ENCODE measurements at places on chromosomes 1 and 21.

GRCh38 chr1:93814059-93814794 lies 64.8 kb downstream of the DNTTIP2 start:
- DNase-seq: peak; percentile 75

- DNase-seq: no peak
These were observed 382.9 kb upstream of the B3GALT2 start for GRCh38 chr1:193569096-193569982.

DNA sequence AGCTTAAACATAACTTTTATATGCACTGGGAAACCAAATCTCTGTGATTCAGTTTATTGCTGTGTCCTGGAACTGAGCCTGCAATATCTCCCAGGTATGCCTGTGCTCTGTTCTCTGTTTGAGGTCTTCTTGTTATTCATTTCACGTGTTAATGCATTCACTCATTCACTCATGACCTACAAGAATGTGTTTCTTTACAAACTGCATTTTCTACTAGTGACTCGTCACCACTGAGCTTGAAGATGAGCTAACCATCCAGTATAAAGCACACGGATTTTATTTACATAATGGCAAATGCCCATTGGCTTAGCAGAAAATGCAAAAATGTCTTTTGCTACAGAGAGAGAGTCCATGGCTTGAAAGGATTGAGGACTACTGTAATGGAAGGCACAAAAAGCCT lies 75.0 kb upstream of the DUSP10 start:
- no peak for DNase-seq

- no peak for DNase-seq
These were observed 3.8 kb downstream of the TMEM54 start for GRCh38 chr1:32897082-32898049.

GRCh38 chr21:42056468-42056867 lies 14.6 kb upstream of the UMODL1 start:
- DNase-seq: no peak

GRCh38 chr1:225578251-225578977 lies 74.5 kb downstream of the ENAH start:
- no peak for DNase-seq

DNA sequence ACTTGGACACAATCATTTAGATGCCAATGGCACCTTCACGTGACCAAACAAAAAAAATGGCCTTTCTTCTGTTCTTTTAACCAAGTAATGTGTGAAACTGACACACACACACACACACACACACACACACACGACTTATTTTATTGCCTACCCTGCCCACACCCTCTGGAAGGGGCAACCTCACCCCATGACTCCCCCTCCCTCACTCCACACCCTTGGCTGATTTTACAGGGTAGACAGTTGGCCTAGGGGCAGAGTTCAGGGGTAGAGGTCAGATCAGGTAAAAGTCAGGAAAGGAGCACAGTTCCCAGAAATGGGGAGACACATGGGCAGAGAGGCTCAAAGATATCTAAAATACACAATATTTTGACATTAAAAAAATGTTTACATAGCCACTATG lies 144.8 kb upstream of the GJB5 start:
- no peak for DNase-seq

DNA sequence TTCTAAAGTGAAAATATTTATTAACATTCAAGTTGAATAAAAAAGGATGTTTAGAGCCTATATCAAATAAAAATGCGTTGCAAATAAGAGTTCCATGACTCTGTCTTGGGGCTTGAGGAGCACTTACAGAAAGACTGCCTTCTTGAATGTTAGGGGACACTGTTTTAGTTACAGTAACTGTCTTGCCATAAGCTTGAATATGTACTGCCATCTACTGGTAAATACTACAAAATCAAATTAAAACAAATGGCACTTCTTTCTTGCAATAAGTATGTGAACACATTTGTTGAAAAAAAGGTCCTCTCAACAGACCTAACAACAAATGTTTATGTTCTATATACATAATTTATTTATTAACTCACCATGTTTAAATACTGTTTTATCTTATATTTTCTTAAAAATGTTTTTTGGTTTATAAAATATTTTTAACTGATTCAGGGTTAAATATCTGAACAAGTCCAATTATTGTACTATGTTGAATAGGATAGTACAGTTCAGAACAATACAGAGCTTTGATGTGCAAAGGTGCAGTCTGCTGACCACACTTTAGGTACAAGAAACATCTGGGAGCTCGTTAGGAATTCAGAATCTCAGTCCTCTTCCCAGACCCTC lies 199.5 kb downstream of the LRRIQ3 start:
- peak; percentile 30 for DNase-seq

- no peak for DNase-seq
These were observed 32.2 kb upstream of the LGALS8 start for GRCh38 chr1:236491469-236492136.

GRCh38 chr21:34782506-34783360 lies 113.9 kb downstream of the CLIC6 start:
- DNase-seq: no peak

DNA sequence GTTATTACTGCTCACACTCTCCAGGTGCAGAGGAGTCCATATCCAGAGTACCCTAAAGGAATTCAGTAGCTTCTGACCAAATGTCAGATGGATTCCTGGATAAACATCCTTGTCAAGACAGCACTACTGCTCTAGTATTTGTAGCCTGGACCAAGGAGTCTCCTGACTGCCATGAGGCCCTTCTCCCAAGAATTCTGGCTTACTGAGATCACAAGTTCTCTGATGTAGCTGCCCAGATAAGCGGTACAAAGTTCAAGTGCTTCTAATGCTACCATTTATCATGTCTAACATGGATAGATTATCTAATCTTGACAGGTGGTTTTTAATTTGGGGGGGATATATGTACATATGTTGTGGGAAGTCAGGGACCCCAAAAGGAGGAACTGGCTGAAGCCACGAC lies 196.6 kb upstream of the HMCN1 start:
- no peak for DNase-seq

DNA sequence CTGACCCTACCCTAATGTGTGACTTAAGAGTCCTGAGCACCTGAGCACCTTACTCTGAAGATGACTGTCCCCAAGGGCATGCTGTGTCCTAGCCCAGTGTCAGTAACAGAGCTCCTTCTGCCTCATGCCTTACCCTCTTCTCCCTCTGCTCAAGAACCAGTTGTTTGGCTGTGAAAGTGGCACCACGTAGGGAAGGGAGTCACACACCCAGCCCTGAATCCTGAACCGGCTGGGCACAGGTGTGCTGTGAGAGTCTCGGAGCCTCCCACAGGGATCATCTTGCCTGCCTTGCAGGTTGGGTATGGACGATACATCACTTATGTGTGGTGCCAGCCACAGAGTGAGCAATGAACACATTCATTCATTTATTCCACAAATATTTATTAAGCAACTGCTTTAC lies 220.6 kb downstream of the DYRK1A start:
- no peak for DNase-seq

DNA sequence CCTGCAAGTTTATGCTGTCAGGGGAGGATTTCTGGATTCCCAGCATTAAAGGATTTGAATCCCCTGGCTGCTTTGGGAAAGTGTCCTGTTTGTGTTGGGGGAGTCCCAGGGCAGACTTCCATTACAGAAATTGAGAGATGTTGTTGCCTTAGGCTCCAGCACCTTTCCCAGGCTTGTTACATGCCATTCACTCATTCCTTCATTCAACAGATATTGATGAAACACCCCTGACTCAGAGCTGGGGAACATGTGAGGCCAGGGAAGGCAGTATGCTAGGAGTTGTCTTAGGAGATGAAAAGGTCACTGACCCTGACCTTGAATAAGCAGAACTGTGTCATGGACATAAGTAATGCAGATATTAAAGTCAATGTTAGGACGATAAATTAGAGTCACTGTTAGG lies 161.7 kb downstream of the NTMT2 start:
- no peak for DNase-seq

GRCh38 chr1:3085721-3086120 lies 16.7 kb downstream of the PRDM16 start:
- DNase-seq: no peak

DNA sequence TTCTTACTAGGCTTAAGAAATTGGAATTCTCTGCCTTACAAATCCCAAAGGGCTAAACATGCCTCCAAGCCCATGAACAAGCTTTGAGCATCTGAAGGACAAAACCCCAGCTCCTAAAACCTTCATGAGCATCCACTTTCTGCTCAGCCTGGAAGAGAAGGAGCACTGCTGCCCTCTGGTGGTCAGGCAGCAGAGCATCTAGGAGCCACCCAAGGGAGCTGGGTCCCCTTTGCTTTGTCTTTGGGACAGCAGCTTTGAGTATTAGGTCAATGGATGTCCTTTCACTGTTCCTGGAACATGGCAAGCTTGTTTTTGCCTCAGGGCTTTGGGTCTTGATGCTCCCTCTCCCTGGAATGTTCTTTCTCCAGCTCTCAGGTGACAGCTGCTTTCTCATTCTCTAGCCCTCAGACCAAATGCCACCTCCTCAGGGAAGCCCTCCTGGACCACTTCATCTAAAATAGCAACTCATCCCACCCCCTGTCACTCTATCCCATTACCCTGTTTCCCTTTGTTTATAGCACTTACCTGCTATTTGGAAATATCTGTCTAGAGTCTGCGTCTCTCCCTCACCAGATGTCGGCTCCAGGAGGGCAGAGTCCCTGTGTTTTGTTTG lies 25.7 kb downstream of the RAB7B start:
- peak; percentile 87 for DNase-seq

DNA sequence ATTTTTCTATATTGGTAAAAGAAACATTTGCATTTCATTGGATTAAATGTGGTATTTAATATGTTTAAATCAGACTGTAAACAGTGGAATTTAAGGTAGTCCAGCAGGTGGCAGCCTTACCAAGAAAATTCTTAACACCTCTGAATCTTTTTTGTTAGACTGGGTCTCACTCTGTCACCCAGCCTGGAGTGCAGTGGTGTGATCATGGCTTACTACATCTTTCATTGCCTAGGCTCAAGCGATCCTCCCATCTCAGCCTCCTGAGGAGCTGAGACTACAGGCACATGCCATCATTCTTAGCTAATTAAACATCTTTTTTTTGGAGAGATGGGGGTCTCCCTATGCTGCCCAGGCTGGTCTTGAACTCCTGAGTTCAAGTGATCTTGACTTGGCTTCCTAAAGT lies 98.8 kb downstream of the RABGAP1L start:
- peak; percentile 22 for DNase-seq

- peak; percentile 20 for DNase-seq
These were observed 4.5 kb downstream of the TNFSF4 start for GRCh38 chr1:173202424-173203145.

DNA sequence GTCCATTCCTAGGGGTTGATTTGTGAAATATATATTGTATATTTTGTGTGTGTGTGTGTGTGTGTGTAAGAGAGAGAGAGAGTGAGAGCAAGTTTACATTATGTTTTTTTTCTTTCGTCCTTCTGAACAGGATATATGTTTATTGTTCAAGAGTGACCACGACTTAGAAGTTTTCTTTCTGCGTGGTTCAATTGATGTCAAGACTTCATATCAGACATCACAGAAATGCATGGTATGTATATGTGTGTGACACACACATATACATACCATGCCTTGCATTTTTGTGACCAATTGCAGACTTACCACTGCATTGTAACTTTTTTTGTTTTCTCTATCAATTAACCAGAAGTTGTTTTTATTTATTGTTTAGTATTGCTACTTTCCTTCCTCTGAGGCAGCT lies 2.5 kb downstream of the RASAL2 start:
- DNase-seq: no peak

DNA sequence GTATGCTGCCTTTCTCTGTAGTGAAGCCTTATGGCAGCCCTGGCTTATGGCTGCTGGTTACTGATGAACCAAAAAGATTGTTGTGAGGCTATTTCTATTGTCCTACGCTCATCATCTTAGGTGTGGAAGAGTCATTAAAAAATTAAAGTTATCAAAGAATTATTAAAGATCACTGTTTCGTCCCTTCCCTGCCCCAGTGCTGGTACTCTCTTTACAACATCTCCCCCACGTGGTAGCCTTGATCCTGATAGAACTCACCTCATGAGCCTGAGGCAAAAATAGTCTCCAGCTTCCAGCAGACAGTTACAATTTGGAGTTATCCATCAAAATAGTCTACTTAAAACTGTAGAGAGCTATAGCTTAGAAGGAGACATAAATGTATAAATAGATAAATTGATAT lies 201.5 kb downstream of the S1PR1 start:
- peak; percentile 31 for DNase-seq

Measured in HEK293T (cell line).